ENCODE measurements at places on chromosomes 7 and 10.

- DNase-seq, result no peak
Observed at GRCh38 chr10:98332623-98333269, 64.8 kb upstream of the LOXL4 start.

DNA sequence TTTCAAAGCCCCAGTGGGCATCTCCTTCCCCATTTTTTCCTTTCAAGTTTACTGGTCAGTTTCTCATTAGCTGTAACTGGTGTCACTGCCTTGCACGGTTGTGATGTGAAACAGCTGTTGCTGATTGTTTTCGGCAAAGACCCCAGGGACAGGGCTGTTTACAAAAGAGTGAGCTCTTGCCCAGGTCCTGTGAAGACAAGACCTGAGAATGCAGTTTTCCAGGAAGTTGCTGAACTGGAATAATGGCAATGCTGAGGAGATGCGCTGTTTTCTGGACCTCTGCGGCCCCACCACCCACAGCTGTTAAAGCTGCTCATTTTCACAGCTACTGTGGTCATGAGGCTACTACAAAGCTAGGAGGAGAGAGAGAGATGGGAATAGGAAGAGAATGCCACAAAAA, 116.6 kb upstream of the RSU1 start:
- DNase-seq, result no peak

DNA sequence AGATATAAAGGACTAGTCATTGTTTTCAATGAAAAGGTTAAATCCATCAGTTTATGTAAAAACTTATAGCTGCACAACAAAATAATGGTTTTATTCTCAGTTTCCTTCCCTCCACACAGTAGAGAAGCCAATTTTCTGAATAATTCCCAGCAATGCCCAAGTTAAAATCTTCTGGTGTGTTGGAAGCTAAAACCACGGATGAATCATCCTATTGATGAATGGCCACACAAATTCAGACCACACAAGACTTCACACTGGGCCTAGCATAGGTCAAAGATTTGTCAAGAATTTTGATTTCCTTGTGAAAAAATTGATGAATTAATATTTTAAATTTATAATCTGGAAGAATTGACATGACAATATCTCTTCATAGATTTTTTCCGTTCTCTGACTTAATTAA, 617.6 kb downstream of the INHBA start:
- DNase-seq, result no peak

- DNase-seq, result no peak
Observed at GRCh38 chr7:140512317-140513000, 33.2 kb upstream of the MKRN1 start.

DNA sequence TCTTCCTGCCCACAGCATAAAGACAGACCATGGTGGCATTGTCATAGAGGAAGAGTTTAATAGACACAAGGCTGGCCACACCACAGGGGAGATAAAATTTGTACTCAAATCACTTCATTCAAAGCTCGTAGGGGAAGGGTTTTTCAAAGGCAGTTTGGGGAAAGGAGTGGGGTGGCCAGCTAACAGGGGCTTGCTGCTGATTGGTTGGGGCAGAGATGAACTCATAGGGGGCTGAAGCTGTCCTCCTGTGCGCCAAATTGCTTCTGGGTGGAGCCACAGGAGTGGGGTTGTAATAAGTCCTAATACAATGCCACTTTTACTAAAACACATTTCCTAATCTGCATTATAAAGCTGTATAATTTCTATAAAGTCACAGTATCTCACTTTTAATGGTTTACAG, 22.5 kb downstream of the PDZD8 start:
- no peak for DNase-seq

GRCh38 chr7:128899392-128899791, 11.1 kb downstream of the KCP start:
- DNase-seq, result no peak

- no peak for DNase-seq
Observed at GRCh38 chr10:24762966-24763623, 39.4 kb upstream of the ARHGAP21 start.

DNA sequence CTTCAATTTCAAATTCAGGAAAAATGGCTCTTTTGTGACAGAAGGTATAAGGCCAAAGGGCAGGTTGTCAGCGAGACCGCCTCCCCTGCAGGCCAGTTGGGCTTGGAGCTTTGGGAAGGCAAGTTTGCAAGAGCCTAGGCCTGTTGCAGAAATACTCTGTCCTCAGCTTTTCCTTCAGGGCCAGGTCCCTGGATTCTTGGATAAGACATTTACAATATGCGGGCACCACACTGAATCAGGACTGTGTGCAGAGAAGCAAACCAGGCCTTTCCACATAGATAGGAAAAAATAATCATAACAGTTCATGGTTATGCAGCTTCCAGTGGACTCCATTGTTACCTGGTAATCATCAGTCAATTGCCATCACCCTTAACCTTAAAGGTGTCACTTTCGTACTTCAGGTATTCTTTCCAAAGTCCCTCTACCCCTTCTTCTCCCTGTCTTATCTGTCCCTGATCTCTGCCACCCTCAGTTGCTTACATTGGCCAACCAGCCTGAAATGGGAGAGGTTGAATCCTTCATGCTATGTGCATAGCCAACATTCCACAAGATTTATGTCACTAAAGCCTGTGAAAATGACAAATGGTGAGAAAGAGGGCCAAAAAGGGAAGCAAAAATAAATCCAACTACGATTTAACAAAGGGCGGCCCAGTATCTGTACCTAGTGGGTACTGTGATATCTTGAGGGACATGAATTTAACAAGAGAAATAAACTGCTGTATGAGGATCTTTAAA, 304.5 kb upstream of the NFE2L3 start:
- no peak for DNase-seq

GRCh38 chr10:48194830-48195229, 79.7 kb downstream of the FRMPD2 start:
- no peak for DNase-seq

- DNase-seq, result no peak
Observed at GRCh38 chr7:121371883-121372282, 24.2 kb downstream of the FAM3C start.

DNA sequence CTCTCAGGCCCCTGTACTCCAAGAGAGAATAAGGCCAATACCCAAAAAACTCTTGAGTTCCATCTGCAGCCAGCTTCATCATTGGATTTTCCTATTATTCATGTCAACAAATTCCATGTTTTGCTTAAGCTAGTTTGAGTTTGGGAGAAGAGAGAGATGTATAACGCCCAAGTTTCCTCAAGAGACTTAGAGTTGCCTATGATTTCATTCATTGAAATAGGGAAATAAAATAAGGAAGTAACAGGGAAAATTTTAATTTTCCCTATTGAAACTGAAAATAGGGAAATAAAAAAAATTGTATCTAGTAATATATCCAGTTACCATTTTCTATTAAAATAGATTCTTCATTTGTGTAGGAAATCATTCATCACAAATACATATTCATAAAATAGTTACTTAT, 66.5 kb upstream of the SVIL start:
- DNase-seq, result no peak

- DNase-seq, result no peak
Observed at GRCh38 chr10:129711291-129711690, 244.2 kb downstream of the MGMT start.

- DNase-seq, result no peak
Observed at GRCh38 chr7:4702961-4703512, 20.9 kb downstream of the FOXK1 start.

DNA sequence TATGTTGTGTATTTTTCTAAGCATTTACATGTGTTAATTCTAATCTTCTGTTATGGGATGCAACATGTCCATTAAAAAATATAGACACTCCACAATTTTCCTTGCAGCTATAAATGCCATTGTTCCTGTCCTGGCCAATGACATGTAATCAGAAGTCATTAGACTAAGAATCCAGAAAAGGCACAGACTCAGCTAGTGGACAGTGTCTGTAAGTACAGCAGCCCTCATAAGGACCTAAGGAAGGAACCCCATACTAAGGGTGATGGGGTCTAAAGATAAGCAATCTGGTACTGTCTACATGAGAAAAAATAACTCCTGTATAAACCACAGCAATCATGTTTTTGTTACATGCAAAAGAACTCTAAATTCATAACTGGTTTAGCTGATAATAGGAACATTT, 115.9 kb downstream of the GPR85 start:
- no peak for DNase-seq

DNA sequence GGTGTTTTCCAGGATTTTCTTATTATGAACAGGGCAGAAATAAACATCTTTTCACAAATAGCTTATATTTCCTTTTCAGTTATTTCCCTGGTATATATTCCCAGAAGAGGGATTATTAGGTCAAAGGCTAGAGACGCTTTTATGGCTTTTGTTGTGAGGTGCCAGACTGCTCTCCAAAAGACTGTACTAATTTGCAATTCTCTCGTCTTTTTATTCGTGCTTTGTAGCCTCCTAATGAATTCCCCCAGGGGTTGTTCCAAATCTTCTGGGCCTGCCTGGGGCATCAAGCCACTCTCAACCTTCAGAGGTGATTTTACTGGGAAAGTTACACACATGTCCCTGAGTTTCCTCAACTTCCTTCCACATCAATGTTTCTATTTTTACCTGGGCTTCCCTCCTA, 34.0 kb upstream of the R3HCC1L start:
- DNase-seq, result no peak

- no peak for DNase-seq
Observed at GRCh38 chr7:121322460-121322859, 6.3 kb upstream of the WNT16 start.

GRCh38 chr10:5581670-5582566, 57.2 kb downstream of the CALML3 start:
- no peak for DNase-seq

- no peak for DNase-seq
Observed at GRCh38 chr10:71103961-71104360, 108.4 kb upstream of the UNC5B start.

DNA sequence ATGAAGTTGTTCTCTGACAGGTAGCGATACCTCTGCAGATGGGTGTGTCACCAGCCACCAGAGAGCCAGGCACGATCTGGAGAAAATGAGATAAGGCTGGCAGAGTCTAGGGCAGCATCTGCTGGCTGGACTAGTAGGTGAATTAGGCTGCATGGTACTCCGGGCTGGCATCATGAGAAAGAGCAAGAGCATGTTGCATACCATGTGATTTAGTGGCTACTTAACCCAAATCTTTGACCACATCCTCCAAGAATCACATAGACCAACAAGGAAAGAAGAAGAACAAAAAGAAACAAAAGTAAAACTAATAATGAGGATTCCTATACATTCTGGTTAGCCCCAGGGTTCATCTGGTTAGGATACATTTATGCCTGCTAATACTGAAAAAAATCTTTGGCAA, 23.4 kb upstream of the FAM170B start:
- no peak for DNase-seq

- no peak for DNase-seq
Observed at GRCh38 chr10:133042816-133043215, 44.9 kb upstream of the ADGRA1 start.

GRCh38 chr7:55113760-55114540, 95.1 kb downstream of the EGFR start:
- no peak for DNase-seq

DNA sequence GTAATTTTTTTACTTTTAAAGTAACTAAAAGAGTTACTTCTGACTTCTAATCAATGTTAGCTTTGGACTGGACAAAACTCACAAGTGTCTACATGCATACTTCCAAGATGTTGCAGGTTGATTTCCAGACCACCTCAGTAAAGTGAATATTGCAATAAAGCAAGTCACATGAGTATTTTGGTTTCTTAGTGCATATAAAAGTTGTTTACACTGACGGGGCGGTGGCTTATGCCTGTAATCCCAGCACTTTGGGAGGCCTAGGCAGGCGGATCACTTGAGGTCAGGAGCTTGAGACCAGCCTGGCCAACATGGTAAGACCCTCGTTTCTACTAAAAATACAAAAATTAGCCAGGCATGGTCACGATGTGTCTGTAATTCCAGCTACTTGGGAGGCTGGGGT, 40.8 kb downstream of the PANK1 start:
- no peak for DNase-seq

DNA sequence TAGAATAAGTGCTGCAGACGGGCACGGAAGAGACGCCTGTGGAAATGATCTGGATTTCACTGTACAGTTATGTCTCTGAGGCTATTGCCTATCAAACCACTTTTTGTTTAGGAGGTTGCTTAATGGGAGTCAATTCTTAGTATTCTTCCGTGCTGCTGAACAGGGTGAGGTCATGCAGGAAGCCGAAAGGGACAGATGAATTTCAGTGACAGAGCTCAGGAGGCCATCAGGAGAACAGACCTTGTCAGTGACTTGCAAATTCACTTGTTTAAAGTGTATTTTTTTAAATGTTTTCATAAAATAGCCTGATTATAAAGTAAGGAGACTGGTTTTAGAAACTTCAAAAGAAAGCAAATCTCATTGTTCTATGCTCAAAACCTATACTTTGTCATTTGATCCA, 58.9 kb downstream of the XRCC2 start:
- no peak for DNase-seq
